ENCODE measurements at places on chromosomes 11 and 22. TPM values are rescaled to one million over a fixed set of nuclear protein-coding genes. Genes with fewer than 3 reads are reported as not detected.

DNA sequence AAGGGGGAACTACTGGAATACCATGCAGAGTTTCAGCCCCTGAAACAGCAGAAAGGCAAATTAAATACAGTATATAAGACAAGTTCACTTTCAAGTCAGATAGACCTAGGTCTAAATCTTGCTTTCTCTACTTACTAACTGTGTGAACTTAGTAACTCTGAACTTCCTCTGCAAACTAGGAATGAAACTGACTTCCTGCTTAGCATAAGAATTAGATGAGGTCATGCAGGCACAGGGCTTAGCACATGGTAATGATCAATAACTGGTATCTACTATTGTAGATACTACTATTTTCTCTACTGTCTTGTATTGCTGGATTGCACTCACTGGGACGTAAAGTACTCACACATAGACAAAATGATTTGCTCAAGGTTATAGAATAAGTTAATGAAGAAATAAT lies 51.5 kb upstream of the MTNR1B start:
- no peak for DNase-seq

Gene RNF169
- 4.5 TPM for polyA plus RNA-seq

DNA sequence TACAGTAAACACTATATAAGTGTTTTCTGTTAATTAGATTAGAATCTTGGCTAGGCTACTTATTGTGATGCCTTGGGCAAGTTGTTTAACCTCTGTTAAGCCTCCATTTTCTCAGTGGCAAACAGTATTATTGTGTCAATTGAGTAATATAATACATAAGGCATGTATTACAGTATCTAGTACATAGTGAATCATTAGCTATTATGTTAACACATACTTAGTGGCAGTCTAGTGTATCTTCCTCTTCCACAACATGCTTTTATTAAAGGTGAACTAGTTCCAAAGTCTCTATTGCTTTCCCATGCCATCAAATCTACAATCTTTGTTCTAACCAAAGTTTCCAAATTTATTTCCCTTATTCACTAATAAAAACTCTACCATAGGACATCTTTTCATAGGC lies 200.9 kb downstream of the SOX6 start:
- DNase-seq, result no peak

Gene RHBDD3
- polyA plus RNA-seq, result 15.6 TPM

DNA sequence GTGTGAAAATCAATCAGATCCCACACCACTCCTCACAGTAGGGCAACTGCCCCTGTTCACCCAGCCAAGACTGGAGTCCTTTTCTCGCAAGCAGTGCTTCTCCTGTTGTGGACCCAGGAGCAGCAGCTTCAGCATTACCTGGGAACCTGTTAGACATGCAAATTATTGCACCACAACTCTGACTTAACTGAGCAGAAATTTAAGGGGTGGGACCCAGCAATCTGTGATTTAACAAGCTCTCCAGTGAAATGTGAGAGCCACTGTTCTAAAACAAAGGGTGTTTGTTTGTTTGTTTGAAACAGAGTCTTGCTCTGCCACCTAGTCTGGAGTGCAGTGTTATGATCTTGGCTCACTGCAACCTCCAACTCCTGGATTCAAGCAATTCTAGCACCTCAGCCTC lies 591.4 kb downstream of the SOX6 start:
- no peak for DNase-seq

- no peak for DNase-seq
Measured at GRCh38 chr11:62333768-62334167, 3.5 kb upstream of the ASRGL1 start.
